ENCODE measurements at places on chromosomes 7 and 10. TPM values are rescaled to one million over a fixed set of nuclear protein-coding genes. Genes with fewer than 3 reads are reported as not detected.

DNA sequence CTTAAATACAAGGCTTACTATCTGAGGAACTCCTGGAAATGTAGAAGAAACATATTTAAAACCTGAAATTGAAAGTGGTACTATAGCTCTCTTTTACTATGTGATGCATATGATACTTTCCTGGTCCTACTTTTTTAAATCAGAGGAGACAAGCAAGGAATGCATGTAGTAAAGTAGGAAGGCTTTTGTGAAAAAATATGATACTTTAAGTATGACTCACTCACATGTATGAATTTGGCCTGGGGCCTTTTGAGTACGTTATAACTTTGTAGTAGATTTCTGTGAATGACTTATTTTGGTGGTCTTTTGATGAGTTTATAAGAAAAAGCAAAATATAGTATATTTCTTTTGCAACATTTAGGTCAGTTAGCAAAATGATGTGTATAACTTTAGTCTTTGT lies 53.8 kb downstream of the TAX1BP1 start:
- DNase-seq: no peak

GRCh38 chr7:5595545-5596045 lies 172.0 kb upstream of the TNRC18 start:
- no peak for DNase-seq

DNA sequence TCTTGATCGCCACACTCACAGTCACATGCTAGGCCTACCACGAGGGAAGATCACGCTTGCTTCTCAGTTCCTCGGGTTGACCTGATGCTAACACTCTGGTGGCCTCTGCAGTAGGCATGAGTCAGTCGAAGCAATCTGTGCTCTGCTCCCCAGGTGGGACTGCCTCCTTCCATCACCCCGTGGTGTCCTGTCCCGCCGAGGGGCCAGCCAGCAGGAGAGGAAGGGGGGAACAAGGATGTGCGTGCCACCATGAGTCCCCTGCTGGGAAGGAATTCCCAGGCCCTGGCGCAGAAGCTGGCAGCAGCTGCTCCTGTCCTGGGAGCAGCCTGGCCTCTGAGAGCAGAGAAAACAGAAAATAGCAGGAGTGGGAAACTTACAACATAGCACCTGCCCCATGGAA lies 695.0 kb upstream of the NRP1 start:
- no peak for DNase-seq

DNA sequence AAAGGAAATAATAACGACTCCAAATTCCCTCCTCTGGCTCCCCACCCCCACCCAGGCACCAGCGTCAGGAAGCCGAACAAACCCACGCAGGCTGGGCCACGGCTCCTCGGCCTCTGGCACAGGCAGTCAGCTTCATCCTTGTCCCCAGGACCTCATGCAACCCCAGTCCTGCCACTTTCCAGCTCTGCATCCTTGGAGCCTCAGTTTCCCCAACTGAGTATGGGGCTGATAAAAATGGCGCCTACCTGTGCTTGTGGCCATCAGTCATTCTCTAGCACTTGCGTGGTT lies 137.1 kb downstream of the RGS10 start:
- no peak for DNase-seq

GRCh38 chr10:52993109-52993508 lies 220.5 kb upstream of the MBL2 start:
- no peak for DNase-seq

The PRSS2 gene
- 0.51 TPM for total RNA-seq

The PON1 gene
- total RNA-seq: not detected
